Tibial nerve (tissue), 4 donors: ENCODE measurements at places on chromosomes 6 and 20.

DNA sequence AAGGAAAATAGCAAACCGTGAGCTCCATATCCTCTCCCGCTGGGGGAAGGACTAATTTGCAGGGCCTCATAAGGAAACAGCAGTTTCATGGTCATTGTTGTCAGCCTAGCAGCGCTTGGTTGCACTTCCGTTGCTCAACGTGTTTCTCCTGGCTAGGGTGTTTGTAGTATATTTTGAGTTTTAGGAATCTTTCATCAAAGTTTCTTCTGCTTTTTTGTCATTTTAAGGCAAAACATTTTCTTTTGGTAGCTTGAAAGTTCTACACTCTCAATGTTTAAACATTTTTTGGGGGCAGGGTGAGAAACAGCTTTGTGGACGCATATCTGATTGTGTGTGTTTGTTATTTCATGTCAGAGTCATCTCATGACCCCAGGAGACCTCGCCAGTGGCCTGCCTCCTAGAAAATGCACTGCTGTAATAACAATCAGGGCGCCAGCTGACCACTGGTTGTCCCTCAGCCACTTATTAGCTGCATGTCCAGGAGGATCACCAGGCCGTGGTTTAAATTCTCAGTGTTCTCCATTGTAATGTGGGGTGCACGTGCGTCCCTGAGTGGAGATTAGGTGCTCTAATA is 20.6 kb downstream of the JARID2 start:
- no peak for DNase-seq

- no peak for DNase-seq
Measured at GRCh38 chr20:46642265-46642968, 8.8 kb downstream of the SLC13A3 start.

DNA sequence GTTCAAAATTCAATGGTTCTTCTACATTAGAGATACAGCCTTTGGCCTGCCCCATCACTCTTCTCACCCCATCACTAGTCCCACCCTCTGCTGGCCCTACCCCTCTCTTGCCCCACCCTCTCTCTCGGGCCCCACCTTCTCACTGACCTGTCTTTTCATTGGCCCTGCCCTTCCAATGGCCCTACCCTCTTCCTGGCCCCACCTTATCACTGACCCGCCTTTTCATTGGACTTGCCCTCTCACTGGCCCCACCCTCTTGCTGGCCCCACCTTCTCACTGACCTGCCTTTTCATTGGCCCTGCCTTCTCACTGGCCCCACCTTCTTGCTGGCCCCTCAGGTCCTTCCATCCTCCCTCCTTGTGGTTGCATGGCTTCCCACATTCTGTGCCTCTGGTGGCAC is 107.2 kb upstream of the PLEKHG1 start:
- DNase-seq, result no peak

- no peak for DNase-seq
Measured at GRCh38 chr6:147283460-147283859, 79.2 kb downstream of the STXBP5 start.

DNA sequence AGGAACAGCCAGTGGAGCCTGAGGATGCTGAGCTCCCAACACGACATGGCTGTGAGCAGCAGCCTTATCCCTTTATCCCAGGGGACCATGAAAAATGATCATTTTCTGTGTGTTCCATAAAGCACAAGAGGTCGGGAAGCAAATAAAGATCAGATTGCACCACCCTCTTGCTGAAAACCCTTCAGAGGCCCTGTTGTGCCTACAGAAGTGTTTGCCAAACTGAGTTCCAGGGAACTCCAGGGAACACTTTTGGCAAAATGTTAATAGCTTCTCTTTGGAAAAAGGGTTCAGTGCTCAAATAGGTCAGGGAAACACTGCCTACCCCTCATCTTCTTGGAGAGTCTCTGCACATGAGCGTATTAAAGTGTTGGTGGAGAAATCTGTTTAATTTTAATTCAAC is 24.4 kb downstream of the ARMC2 start:
- DNase-seq, result no peak

DNA sequence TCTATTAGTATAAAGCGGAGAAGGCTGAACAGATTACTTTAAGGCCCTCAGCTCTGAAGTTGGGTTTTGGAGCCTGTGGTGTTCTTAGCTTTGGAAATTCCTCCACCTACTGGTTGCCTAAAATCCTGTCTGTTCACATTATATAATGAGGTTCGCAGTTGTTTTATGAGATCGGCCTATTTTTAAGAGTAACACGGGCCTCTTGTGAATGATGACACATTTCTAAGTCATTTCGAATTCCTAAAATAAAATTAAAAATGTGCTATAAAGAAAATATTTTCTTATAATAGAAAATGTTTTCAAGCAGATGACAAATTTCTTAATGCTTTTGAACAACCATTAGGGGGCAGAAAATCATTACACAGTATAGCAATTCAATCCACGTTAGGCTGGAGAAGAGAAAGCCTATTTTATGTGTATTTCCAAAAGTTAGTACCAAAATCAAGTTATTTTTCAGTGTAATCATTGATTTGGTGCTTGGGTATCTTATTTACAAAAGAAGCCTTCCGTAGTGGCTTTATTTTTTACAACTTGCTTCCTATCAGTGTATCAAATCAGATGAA is 15.8 kb upstream of the FAM8A1 start:
- DNase-seq, result peak; percentile 60

- no peak for DNase-seq
Measured at GRCh38 chr6:105487040-105487790, 84.3 kb upstream of the PREP start.

DNA sequence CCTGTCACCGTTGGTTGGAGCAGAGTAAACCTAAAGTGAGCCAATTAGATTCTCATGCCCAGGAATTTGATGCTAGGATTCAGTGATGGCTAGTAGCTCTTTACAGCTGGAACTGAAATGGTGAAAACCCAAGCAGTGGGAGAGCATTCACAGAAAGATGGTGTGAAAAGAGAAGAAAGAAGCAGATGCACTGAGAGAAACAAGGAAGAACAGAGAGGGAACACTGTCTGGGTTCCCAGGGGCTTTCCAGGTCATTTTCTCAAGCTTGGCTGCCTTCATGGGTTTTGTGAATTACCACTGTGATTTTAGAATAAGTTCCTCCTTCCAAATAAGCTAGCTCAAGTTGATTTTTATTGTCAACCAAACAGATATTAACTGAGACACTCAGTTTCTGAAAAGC is 104.1 kb upstream of the AKIRIN2 start:
- no peak for DNase-seq

GRCh38 chr6:83226517-83226916 is 33.4 kb downstream of the RWDD2A start:
- no peak for DNase-seq

- no peak for DNase-seq
Measured at GRCh38 chr6:70107852-70108629, 194.8 kb downstream of the COL9A1 start.

DNA sequence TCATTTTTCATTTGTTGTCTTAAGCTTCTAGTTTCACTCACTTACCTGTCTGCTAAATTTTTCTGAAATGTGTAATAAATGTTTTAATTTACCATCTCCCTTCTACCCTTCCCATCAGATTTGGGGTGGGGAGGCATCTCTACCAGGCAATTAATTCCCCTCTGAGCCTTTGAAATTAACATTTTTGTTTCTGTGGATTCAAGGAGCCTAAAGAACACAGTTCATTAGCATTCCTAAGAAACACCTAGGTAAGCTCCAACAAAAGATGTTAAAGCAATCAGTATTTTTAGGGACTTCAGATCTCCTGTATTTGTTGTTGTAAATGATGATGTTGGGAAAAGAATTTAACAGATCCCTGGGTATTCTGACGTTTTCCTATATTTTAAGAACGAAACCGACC is 6.6 kb downstream of the TOP1 start:
- DNase-seq, result no peak

GRCh38 chr20:8837396-8837795 is 231.5 kb upstream of the PLCB4 start:
- DNase-seq, result no peak
